CD4-positive, alpha-beta T cell treated with Interleukin-2 at 100 ng/mL for 4 hours (primary cell): ENCODE measurements at places on chromosomes 11 and 22.

GRCh38 chr22:43257549-43257948 is 70.6 kb upstream of the TTLL12 start:
- no peak for DNase-seq

DNA sequence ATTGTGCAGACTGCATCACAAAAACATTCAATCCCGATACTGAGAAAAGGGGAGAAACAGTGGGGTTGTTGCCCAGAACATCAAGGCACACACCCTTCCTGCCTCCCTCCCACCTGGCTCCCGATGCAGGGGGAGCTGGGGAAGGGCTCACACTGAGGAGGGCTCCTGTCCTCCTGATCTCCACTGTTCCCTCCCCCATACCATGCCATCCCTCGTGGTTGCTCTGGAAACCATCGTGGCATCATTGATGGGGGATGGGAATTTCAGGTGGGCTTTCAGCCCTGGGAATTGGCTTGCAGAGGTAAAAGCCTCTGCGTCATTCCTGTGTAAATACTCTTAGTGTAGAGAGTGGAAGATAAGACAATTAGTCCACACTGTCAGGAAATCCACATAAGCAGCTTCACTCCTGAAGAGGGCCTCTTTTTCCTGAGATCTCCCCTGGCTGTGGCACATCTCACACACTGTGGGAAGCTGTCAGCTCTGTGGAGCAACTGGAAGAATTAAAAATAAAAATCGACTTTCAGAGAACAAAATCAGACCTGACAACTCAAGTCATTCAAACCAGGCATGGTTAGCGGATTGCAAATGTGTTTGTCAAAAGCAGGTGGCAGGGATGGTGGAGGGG is 176.0 kb downstream of the CHST1 start:
- DNase-seq: no peak

DNA sequence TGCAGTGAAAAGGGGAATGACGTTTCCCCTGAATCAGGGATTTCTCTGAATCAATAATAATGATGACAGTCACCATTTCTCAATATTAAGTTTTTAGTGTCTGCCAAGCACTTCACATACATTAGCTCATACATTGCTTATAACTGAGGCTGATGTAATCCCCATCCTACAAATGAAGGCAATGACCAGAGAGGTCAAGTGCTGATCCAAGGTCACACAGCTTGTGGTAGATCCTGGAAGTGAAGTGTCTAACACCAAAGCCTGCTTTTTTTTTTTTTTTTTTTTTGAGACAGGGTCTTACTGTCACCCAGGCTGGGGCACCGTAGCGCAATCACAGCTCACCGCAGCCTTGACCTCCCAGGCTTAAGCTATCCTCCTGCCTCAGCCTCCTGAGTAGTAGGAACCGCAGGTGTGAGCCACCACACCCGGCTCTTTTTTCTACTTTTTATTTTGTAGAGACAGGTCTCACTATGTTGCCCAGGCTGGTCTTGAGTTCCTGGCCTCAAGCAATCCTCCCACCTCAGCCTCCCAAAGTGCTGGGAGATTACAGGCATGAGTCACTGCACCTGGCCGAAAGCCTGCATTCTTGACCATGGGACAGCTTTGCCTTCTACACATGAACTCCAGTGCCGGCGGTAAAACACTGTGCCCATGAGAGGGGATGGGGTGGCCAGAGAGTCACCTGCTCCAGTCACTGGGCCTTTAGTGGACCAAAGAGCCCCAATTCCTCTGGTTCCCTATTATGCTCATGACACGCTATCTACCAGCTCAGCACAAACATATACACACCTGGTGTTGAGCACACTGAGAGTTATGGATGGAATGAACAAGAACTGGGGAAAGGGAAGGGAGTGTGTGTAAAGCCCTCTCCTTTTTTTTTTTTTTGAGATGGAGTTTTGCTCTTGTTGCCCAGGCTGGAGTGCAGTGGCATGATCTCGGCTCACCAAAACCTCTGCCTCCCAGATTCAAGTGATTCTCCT is 17.4 kb downstream of the ARHGAP1 start:
- DNase-seq: no peak

GRCh38 chr11:104033134-104033533 is 3.3 kb upstream of the DDI1 start:
- no peak for DNase-seq

- no peak for DNase-seq
Observed at GRCh38 chr22:17172029-17172833, 13.2 kb upstream of the HDHD5 start.

DNA sequence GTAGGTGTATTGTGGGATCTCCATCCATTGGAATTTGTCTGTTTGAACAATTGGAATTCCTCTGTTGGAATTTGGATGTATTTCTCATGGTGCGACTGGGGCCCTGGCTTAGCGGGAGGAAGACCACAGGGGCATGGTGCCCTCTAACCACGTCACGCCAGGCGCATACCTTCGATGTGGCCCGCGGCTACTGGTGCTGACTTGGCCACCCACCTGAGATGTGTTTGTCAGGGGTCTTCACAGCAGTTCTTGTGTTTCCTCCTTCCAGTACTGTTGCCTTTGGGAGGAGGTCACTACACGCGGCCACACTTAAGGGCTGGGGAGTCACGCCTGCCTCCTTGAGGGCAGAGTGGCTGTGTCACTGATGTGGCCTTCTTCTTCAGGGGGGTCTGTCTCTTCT is 36.6 kb upstream of the GRAMD4 start:
- DNase-seq: no peak

DNA sequence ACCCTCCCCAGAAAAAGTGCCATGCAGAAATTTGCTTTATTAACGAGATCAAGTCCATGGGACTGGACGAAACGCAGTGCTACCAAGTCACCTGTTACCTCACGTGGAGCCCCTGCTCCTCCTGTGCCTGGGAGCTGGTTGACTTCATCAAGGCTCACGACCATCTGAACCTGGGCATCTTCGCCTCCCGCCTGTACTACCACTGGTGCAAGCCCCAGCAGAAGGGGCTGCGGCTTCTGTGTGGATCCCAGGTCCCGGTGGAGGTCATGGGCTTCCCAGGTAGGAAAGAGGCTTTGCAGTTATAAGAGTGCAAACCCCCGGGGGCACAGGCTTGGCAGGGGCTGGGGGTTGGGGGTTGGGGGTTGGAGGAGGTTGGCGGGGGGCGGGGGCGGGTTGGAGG is 4.2 kb downstream of the APOBEC3H start:
- DNase-seq: no peak

DNA sequence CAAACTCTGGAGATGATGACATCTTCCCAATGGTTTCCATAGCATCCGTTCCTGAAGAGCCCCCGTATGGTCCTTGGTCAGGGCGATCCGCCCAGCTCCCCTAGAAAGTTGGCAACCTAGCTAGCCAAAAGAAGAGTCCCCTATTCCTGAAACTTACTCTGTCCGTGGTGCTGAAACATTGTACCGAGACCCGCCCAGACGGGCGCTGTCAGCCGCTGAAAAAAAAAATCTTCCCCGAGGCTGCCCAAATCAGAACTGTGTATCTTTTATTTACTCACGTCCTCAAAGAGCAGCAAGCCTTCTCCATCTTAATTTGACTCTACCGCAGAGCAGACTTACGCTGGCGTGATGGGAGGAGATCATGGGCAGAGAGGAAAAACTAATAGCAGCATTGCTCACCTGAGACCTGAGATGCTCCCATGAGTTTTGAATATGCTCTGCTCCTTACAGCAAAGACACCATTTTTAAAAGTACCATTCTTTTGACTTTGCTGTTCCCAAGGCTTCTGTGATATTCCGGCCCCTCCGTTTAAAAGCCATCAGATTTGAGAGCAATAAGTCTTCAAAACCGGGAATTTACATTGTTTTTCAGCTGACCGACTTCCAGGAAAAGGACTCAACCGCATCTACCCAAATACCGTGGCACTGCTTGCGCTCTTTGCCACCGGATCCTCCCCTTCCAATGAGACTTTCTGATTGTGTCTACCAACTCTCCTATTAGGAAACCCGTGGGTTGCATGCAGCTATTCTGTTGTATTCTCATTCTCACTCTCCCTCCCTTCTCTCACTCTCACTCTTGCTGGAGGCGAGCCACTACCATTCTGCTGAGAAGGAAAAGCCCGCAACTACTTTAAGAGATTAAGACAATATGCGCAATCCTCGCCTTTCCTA is at the start of gene SLC17A6:
Gene SLC17A6, plus strand, starts transcription at position 786 of the 890 bp plus-strand sequence. CDS start 153 bp downstream, outside the sequence.
- DNase-seq: no peak

- DNase-seq: no peak
Observed at GRCh38 chr11:83736684-83737083, 450.5 kb upstream of the CCDC90B start.

GRCh38 chr11:61384271-61385242 is 7.8 kb upstream of the TMEM216 start:
- DNase-seq: no peak

DNA sequence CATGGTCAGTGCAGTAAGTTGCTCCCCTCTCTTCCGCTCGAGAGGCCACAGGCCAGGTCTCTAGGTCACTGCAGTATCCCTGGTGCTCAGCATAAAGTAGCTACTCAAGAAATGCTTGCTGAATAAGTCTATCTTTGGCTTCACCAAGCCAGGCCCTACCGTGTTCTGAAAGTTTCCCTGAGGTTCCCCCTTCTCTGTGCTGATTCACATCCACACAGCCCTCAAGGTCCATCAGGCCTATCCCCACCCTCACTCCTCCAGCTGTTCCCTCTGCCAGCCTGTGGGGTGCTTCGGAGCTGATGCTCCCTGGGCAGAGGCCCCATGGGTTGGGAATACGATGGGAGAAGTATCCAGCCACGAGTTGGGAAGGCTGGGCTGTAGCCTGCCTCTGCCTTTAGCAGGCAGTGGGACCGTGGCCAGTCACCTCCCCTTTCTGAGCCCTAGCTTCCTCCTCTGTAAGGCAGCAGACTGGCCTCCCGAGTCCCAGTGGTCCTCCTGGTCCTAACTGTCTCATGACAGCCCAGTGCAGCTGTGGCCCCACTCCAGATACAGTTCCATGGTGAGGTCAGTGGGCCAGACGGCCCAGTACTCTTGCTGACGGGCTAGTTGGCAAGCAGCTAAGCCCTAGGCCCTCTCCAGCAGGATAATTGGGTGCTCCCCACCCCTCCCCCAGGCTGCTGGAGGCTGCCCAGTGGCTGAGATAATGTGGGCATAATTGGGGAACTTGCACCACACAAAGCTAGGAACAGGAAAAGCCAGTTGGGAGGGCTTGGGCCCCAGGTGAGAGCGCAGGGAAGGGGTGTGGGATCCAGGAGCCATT is 48.2 kb downstream of the NECTIN1 start:
- no peak for DNase-seq

DNA sequence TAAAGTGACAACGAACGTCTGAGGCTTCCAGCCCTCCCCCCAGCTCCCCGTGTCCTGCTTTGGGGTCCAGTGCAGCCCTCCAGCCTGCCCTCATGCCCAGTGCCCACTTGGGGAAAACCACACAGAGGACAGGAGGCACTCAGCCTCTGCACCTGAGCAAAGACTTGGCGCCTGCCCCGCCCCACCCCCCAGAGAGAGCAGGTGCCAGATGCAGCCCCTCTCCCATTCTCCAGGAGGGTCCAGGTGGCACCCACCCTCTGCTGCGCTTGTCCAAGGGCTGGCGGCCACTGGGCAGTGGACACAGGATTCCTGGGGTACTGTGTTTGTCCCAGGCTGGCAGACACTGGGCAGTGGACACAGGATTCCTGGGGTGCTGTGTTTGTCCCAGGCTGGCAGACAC is 15.7 kb downstream of the RNH1 start:
- no peak for DNase-seq

DNA sequence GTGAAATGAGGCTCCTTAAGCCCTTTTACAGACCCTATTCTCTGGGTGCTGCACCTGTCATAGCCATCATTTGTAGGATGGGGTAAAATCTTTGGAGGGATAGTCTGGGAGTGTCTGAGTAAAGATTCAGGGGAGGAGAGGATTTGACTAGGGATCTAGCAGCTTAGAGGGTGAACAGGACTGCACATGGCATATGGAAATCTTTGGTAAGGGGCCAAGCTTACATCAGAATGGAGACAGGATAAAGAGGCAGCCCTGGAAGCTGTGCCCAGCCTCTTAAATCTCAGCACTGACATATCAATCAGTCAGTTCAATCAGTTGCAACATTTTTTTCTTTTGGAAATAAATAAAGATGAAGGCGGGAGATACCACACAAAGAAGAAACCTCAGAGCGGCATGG is 301.8 kb upstream of the CADM1 start:
- DNase-seq: no peak

DNA sequence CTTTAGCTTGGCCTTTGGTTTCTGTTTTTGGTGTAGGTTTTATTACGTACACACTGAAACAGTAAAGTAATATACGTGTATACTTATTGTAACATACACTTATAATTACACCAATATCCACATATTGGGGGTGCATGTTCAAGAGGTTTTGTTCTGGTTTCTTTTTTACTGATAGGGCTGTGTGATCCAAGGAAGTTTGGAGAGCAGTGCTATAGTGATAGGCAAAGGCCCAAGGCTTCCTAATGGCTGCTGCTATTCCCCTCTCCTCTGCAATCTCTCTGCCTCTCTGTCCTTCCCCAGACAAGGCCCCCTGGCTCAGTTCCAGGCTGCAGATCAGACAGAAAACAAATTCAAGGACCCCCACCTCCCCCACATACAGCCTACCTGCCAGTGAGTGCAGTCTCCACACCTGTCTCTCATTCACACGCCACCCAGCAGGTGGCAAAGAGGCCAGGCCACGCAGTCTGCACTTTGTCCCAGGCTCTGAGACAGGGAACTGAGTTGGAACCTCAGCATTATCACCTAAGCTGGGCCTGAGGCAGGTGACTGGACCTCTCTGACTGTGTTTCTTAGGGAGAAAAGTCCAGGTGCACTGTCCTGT is 15.1 kb downstream of the TMEM184B start:
- DNase-seq: no peak

- no peak for DNase-seq
Observed at GRCh38 chr11:70145841-70146240, 57.3 kb upstream of the FADD start.

- no peak for DNase-seq
Observed at GRCh38 chr11:57407010-57407920, 16.8 kb upstream of the PRG2 start.

GRCh38 chr22:31680861-31681341 is 18.9 kb upstream of the PISD start:
- DNase-seq: no peak

DNA sequence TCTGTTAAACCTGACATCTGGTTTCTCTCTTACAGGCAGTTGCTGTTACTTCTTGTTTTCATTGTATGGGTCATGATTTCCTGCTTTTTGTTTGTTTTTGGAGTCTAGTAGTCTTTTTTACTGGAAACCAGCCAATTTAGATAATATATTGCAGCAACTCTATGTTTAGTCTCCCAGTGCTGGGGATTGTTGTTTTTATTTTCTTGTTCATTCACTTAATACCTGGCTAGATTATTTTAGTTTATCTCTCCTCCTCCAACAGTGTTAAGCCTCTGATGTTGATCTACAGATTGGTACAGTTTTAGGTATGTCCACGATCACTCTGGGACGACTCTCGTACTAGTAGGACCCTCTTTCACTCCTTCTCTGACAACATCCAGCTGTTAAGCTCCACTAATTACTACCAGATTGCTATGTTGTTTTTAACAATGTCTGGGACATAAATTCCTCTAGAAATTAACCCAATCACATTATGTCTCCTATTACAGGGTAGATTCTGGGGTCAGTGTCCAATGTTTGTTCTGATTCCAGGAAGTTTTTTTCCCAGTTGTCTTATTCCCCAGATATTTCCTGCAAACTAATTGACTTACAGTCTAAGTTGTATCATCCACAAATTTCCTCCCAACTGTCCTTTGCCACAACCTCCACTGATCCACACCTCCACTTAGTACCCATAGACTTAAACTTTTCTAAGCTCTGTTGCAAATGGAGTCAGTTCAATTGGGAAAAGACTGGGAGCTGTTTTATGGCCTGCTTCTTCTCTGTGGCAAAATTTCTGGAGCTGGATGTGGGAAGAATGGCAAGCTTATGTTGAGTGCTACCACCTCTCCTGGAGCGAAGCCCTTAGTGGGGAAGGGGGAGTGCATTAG is 1280.6 kb upstream of the CNTN5 start:
- no peak for DNase-seq
